ENCODE measurements at places on chromosomes 5 and 9.

DNA sequence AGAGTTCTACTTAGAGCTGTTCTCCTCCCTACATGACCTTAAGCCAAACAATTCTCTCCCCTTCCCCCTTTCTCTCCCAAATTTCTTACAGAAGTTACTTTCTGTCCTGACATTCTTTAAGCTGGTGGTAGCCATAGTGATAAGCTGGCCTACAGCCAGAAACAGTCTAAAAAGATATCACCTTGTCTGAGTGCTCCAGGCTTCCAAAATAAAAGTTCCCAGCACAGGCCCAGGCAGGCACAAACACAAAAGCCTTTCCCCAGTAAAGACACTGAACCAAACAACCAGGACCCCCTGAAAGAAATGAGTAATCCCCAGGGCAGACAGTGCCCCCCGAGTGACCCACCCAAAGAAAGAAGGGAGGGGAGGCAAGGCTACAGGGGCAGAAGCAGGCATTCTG is 19.2 kb downstream of the SIL1 start:
- no peak for DNase-seq

- DNase-seq, result no peak
These were observed 82.4 kb downstream of the FOXD1 start for GRCh38 chr5:73365990-73366667.

GRCh38 chr5:4101189-4101588 is 505.6 kb downstream of the IRX1 start:
- no peak for DNase-seq

GRCh38 chr5:35870605-35871004 is 13.9 kb downstream of the IL7R start:
- DNase-seq, result peak; percentile 33

DNA sequence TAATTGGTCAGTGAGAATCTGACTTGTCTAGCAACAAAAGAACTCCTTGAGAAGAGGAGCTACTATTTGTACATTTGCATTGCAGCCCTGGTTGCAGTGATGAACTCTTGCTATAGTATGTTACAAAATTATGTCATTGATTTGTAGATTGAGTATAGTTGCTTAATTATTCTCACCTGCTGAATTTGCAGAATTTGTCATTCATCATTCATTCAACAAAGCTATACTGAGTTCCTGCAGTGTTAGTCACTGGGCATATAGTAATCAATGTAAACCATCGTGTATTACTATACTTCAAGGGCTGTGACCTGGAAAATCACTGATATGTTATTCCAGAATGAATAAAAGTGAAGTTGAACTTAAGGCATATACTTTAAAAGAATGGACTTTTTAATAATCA is 50.1 kb downstream of the SLC1A3 start:
- DNase-seq, result no peak

- DNase-seq, result no peak
These were observed 499 bp upstream of the TMEM232 start for GRCh38 chr5:110727025-110727314.
